ENCODE measurements at places on chromosomes 2 and 18.

DNA sequence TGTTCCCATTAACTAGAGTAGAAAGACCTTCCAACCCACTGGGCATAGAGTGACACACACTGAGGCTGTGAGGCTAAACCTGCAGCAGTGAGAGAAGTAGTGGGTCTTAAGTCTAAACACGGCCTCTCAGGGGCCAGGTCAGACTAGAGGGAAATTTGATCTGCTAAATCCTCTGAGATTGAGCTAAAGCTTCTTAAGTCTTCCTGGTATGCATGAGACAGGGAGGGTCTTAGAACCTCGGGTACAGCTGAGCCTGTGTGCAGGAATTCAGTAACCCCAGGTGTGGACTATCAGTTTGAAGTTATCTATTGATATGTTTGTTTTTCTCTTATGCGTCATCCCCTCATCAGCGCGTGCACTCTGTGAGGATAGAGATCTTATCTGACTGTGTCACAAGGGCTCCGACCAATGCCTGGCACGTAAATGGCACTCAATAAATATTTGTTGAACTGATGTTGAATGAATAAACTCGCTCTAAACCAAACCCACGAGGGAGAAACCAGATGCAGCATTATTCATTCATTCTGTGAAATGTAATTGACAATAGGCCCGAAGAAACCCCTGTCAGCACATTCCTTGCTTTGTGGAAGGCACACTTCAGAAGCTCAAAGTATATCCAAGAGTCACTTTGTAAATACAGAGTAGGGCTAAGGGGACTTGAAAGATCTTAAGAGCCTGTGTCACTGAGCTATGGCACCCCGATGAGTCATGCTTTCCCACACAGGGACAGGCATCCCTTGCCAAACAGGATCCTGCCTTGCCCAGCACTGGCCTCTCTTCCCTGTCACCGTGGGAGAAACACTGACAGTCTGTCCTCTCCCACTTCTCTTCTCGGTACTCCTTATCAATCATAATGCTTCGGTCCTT lies 21.7 kb upstream of the RAB10 start:
- no peak for DNase-seq

DNA sequence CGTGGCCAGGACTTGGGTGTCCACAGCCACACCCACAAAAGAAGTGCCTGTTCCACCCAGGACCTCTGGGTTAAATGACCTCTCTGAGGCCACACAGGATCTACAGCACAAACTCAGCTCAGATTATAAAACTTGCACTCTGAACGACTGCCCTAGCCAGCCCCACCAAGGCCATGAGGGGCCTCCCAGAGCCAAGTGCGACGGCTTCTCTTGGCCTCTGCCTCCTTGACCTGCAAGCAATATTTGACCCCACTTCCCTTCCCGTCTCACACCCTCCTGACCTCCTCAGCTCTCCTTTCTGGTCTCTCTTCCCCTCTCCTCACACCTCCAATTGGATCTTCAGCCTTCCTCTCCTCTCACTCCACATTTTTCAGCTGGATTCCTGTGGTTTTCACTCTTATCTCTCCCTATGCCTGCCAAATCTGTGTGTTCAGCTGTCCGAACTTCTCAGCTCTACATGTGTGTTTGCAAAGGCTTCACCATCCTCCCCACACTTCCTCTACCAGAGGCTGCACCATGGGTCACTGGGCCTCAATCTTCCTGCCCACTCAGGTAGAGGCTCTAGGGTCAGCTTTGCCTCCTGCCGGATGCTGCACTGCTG lies 25.3 kb upstream of the STEAP3 start:
- DNase-seq, result no peak

DNA sequence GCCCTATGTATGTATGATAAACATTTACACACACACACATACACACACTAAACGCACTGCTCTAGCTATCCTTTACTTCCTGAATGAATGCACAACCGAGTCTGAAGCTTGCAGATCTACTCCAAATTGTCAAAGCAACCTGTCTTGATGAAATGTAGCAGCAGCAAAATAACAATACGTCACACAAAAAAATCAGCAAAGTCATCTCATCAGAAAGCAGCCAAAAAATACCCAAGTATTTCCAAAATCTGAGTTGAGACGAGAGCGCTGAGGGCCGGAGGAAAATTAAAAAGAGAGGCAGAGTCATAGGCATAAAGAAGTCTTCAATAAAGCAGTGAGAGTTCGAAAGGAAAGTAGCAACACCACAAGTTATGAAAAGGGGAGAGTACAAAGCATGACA lies 67.7 kb downstream of the ZNF521 start:
- DNase-seq, result no peak

- DNase-seq, result no peak
Observed at GRCh38 chr2:10254373-10255188, 48.1 kb upstream of the HPCAL1 start.

- no peak for DNase-seq
Observed at GRCh38 chr2:234773764-234774409, 177.9 kb upstream of the SH3BP4 start.

DNA sequence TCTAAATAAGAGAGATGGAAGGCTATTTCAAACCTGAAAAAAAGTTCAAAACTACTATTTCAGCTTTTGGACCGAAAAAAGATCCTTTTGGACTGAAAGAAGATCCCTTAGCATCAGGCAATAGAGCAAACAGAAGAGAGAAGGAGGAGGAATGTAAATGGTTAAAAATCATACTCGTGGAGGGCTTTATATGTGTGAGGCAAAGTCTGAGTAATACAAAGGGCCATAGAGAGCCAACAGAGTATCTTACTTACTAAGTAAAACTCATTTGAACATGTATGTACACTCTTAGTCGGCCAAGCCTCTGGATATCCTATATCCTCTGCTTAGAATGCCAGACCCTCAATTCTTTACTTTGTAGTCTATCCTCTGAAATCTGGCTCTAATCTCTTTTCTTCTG lies 55.7 kb downstream of the ITSN2 start:
- DNase-seq, result no peak

DNA sequence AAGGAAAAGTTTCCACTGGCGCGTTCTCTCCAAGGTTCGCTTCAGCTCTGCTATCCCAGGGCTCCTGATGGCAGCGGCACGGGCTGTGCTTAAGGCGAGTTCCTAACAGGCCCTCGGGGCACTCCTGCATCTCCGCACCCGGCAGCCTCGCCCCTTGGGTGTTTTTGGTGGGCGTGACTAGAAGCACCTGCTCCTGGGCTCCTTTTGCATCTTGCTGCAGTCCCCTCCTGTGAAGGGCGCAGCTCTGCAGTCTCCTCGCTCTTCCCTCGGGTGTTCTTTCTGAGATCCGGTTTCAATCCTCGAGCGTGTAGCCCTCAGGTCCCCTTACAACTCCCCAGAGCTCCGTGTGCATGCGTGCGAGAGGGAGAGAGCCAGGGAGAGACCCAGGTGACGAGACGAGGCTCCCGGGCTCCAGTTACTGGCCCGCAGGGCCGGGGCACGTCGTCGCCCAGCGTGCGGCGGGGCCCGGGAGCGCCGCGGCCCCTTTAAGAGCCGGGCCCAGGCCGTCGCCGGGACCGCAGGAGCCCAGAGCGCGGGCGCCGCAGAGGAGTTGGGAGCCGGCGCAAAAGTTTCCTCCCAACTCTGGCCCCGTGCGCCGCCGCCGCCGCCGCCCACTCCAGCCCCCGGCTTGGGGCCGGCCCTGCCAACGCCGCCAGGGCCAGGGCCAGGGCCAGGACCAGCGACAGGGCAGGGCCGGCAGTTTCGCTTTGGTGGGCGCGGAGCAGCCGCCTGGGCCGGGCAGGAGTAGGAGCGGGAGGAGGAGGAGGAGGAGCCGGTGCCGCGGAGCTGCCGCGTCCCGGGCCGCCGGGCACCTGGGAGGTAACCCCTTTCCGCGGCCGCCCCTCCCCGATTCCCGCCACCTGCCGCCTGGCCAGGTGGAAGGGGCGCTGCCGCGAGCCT lies at the start of gene PARD3B:
PARD3B (plus strand) TSS at position 515 of the 900 bp plus-strand sequence. CDS start 525 bp downstream, outside the sequence.
- DNase-seq, result peak; percentile 29

GRCh38 chr2:101623031-101623521 lies 74.4 kb upstream of the MAP4K4 start:
- peak; percentile 62 for DNase-seq

GRCh38 chr2:172244419-172245130 lies 141.9 kb upstream of the DLX2 start:
- no peak for DNase-seq

- DNase-seq, result no peak
Observed at GRCh38 chr18:63132819-63133200, 186.8 kb downstream of the BCL2 start.

- DNase-seq, result no peak
Observed at GRCh38 chr2:102241616-102242305, 54.9 kb downstream of the IL1RL2 start.

DNA sequence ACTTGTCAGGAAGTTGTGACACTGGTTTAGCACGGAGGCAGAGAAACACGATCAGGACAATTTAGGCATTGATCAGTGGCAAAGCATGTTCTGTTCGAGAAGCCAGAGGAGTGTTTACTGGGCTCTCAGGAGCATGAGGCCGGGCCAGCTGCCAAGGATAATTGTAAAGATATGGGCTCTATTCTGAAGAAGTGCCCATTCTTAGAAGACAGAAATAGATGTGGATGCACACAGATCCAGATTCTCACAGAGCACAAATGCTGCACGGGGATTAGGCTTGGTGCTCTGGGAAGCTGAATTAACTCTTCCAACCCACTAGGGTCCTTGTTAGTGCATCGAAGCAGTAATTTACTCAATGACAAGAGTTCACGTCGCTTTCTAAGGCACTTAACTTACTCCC lies 16.2 kb downstream of the AFF3 start:
- no peak for DNase-seq

GRCh38 chr2:204545861-204546735 lies 823 bp downstream of the PARD3B start:
- DNase-seq, result peak; percentile 22
